ENCODE measurements at places on chromosomes 1 and 21. TPM values are rescaled to one million over a fixed set of nuclear protein-coding genes. Genes with fewer than 3 reads are reported as not detected.

- H3K27ac ChIP-seq, result no peak overlapping the region
- no peak overlapping the region for H3K4me3 ChIP-seq
- DNase-seq, result no peak
- peaks cover 22% of the 10 kb centered on the region for H3K27me3 ChIP-seq
- no peaks in the 10 kb centered on the region for H3K36me3 ChIP-seq
- H3K4me1 ChIP-seq, result peaks cover 14% of the 10 kb centered on the region
Observed at GRCh38 chr1:77412820-77413530, 131.2 kb downstream of the AK5 start.

Gene FAAH
- total RNA-seq, result 4.5 TPM

- no peak overlapping the region for H3K4me3 ChIP-seq
- H3K27ac ChIP-seq, result no peak overlapping the region
- H3K27me3 ChIP-seq, result no peaks in the 10 kb centered on the region
- no peak for DNase-seq
- no peaks in the 10 kb centered on the region for H3K36me3 ChIP-seq
Observed at GRCh38 chr1:214993419-214993818, 89.1 kb upstream of the KCNK2 start.

Gene HES3
- total RNA-seq, result not detected

DNA sequence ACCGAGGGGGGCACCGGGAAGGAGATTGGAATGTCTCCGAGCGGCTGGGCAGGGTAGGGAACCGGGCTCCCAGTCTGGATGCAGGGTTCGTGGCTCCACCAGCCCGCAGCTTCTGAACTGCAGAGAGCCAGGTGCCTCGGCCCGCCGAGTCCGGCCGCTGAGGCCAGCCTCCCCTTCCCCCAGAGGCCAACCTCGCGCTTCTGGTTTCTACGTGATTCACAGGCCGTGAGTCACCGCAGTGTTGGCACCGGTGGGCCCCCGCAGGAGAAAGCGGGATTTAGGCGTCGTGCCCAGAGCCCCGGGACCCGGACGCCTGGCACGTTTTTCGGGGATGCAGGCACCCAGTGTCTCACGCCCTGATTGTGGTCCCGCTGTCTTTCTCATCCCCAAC is 458 bp downstream of the CRABP2 start:
- peaks cover 9% of the 10 kb centered on the region for H3K27me3 ChIP-seq
- no peak for DNase-seq
- H3K36me3 ChIP-seq, result no peaks in the 10 kb centered on the region
- H3K4me1 ChIP-seq, result peaks cover 30% of the 10 kb centered on the region
- H3K27ac ChIP-seq, result no peak overlapping the region

- H3K4me1 ChIP-seq, result no peaks in the 10 kb centered on the region
- no peak overlapping the region for H3K4me3 ChIP-seq
- no peak for DNase-seq
- no peaks in the 10 kb centered on the region for H3K27me3 ChIP-seq
- no peak overlapping the region for H3K27ac ChIP-seq
Observed at GRCh38 chr1:24770881-24771280, 25.6 kb downstream of the CLIC4 start.

Measured in CD8-positive, alpha-beta memory T cell (primary cell).